ENCODE measurements at places on chromosomes 5 and 9.

DNA sequence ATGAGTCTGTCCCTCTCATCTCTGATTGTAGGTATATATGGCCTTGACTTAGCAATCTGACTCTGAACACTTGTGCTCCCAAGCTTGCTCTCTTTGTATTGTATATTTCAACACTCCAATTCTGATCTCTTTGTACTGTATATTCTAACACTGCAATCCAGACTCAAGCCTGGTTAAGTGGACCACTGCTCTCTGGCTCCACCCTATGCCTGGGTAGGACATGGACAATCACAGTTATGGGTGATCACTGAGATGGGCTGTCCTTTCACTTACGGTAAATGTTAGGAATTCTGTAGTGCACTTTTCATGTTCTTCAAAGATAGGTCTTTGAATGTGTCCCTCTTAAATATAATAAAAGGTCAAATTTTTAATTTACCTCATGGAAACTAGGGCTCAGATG, 165.1 kb downstream of the TLR4 start:
- DNase-seq: no peak

DNA sequence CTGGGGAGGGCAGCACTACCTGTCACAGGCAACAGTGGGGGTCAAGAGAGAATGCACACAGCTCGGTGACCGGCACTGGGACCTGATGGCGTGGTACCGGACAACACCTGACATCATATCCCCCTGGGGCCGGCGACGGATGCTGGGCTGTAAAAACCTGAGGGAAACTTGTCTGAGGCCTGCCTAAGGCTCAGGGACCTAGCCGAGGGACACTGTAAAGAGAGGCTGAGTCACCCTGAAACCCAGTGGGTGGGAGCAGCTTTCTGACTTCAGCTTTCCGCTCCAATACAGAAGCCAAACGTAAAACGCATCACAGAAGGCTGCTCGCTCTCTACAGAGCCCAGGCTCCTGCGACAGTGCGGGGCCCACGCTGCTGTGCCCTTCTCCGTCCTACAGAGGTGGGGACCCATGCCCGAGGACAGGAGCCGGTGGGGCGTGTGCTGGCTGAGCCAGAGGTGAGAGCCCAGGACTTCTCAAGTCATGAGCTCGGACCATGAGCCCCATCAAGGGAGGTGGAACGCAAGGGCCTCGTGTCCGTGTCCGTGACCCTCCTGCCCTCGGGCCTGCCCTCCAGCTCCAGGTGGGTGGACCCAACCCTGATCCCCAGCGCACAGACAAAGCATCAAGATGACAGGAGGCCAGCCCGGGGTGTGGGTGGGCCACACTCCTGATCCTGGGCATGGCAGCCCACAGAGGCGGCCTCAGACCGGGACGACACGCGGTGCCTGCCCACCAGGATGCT, 5.3 kb downstream of the RALGDS start:
- peak; percentile 94 for DNase-seq

DNA sequence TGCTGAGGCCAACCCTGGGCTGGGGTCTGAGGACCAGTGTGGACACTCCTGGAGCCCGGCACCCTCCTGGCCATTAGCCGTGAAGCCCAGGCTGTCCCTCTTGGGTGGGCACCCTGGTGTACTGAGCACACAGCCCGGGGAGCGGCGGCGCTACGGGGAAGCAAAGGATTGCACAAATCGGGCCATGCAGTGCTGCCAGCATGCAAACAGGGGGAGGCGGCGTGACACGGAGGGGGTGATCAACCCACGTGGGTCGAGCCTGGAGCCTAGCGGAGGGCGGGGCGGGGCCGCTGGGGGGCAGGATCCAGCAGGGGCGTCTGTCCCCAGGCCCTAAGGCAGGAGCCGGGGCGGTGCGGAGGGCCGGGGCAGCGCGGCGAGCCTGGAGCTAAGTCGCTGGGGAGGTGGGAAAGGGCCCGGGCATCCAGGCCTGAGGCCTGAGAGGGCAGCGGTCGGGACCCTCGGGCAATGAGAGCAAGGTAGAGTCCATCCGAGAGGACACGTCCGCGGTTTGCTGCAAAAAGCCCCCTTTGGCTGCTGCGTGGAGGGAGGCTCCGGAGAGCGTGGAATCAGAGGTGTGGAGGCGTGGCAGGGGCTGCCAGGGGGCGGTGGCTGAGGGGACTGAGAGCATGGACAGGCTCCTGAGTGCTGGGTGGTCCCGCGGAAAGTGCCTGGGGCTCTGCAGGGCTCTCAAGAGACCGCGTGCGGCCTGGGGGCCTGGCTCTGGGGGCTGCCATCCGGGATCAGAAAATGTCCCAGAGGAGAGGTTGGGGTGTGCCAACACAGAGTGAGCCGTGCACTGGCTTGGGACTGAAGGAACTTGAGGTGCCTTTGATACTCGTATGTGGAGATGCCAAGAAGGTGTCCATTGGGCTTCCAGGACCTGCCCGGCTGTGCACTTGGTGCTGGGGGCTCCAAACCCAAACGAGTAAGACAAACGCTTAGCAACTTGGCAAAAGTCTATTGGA, 94.2 kb downstream of the BARX1 start:
- no peak for DNase-seq

- DNase-seq: no peak
These were observed 76.7 kb downstream of the DROSHA start for GRCh38 chr5:31455172-31455571.

- DNase-seq: no peak
These were observed 504.4 kb downstream of the NTRK2 start for GRCh38 chr9:85173967-85174366.

- DNase-seq: no peak
These were observed 112.4 kb upstream of the BNC2 start for GRCh38 chr9:16982780-16983310.

DNA sequence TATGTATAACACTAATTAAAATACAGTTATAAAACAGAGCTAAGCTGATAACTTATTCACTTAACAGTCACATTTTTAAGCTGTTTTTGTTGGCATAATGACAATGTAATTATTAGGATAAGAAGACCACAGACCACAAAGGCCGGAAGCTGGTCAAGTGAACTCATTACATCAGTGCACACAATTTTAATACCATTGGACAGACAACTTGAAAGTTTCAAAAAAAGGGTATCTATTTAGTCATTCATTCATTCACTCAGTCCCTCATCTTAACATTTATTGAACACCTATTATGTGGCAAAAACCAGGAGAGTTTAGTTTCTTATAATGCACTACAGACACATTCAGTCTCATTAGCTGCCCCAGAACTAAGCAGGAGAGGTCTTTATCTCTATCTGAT, 11.6 kb downstream of the ERP44 start:
- no peak for DNase-seq

- DNase-seq: no peak
These were observed 145.1 kb upstream of the DAB2 start for GRCh38 chr5:39569857-39570256.

DNA sequence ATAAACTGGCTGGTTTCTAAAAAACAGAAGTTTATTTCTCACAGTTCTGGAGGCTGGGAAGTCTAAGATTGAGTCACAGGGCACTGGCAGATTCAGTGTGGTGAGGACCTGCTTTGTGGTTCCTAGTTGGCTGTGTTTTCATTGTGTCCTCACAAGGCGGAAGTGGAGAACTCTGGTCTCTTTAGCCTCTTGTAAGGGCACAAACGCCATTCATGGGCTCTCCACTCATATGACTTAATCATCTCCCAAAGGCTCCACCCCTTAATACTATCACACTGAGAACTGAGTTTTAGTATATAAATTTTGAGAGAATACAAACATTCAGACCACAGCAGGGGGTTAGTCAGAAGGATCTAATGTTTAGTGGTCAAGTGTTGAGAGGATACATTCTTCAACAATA, 208.2 kb downstream of the SEC61B start:
- no peak for DNase-seq

GRCh38 chr9:96554326-96554725, 65.3 kb downstream of the CDC14B start:
- no peak for DNase-seq

GRCh38 chr5:169350016-169350415, 49.1 kb upstream of the SLIT3 start:
- DNase-seq: no peak

DNA sequence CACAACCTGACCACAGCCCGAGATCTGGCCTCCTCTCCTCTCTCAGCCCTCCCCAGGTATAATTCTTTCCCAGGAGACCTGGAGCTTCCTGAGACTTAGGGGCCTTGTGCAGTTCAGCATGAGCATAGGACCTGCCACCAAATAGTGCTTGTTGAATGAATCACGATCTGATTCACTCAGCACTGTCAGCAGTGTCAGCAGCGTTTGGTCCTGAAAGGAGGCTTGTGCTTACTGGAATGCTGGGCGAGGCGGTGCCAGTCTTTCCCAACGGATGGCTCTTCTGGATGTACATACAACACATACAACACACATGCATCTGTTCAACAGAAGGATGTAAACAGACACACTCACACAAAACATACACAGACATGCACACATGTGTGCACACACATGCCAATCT, 173.3 kb downstream of the COL23A1 start:
- DNase-seq: no peak

DNA sequence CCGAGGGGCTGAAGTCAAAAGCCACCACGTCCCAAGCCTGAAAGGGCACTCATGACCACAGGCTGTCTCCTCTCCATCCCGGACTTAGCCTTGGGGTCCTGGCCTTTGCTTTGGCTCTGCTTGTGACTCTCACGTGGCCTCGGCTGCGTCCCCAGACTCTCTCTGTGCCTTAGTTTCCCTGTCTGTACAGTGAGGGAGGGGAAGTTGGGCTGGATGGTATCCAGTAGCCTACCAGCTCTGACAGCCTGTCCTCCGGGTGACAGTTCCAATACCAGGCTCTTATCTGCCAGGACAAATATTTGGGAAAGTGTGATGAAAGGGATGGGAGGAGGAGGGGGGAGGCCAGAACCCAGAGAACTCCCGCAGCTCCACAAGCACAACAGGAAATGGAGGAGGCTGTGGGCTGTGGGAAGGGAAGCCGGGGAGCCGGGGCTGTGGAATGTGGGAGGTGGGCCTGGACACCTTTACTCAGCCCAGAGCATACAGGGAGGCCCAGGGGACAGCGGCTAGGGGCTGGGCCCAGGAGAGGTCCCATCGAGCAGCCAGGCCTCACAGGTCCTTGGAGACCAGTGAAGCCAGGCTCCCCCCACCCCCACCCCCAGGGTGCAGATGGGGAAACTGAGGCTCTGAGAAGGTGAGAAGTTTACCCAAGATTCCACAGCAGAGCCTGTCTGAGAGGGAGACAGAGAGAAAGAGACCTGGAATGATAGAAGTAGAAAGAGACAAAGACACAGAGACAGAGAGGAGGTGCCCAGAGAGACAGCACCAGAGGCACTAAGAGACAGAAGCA, 18.3 kb downstream of the PDGFRB start:
- no peak for DNase-seq

GRCh38 chr5:136506131-136506530, 140.8 kb upstream of the TRPC7 start:
- DNase-seq: no peak

DNA sequence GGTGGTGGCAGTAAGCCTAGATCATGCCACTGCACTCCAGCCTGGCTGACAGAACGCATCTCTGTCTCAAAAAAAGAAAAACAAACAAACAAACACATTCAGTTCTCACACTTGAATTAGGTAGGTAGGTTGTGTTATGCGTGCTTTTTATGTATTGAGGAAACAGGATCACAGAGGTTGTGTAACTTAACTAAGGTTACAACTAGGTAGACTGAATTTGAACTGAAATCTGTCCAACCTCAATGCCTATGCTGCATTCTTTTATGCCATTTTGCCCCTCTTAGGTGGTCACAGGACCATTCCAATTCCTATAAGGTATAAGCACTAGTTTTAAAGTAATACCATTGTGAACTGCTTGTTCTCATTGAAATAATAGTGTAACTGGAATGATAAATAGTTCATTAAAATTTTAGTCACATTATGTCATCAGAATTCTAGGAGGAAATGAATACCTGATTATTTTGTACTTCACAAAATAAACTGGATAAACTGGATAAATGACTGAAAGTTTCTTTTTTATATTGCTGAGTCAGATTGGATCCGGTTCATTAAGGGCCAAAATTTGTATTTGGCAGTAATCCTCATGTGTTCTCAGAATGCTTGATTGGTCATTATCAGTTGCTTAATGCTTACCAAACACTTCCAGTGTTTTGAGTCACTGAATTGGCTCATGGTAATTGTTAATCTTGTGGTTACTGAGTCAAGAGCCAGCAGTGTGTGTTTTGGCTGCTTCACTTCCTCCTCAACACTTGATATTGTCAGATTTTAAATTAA, 7.1 kb downstream of the UBAP1 start:
- peak; percentile 25 for DNase-seq

GRCh38 chr5:1525624-1526189, 1.9 kb upstream of the LPCAT1 start:
- no peak for DNase-seq

DNA sequence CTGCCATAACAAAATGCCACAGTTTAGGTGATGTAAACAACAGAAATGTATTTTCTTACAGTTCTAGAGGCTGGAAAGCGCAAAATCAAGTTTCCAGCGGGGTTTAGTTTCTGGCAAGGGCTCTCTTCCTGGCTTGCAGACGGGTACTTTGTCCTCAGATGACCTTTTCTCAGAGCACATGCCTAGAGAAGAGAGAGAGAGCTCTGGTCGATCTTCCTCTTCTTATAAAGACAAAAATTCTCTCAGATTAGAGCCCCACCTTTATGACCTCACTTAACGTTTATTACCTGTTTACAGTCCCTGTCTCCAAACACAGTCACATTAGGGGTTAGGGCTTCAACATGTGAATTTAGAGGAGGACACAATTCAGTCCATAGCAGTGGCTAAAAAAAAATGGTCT, 119.7 kb downstream of the CETN3 start:
- no peak for DNase-seq

DNA sequence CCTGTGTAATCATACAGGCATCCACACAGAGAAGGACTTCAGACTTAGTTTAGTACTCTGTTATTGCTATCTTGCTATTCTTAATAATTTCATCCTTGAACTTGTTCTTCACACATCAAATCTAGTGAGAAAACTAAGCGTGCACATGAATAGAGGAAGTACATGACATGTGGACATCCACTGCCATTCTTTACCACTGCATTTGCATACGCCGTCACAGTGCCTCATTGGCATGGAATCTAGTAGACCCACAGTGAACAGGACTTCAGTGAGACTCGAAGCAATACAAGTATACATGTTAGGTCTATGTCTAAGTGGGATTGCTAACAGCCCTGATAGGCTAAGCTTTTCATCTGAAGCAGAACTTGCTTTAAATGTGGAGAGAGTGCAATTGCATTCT, 592.1 kb downstream of the TLE4 start:
- no peak for DNase-seq

- no peak for DNase-seq
These were observed 44.4 kb upstream of the AFAP1L1 start for GRCh38 chr5:149227168-149227826.

GRCh38 chr5:9502050-9502834, 43.6 kb downstream of the SEMA5A start:
- DNase-seq: no peak

GRCh38 chr9:14936491-14936890, 26.3 kb upstream of the FREM1 start:
- no peak for DNase-seq

- no peak for DNase-seq
These were observed 510 bp downstream of the NOXA1 start for GRCh38 chr9:137423514-137424291.

GRCh38 chr5:107531308-107531707, 139.4 kb downstream of the EFNA5 start:
- DNase-seq: no peak

All from GM12891 (cell line).